ENCODE measurements at places on chromosomes 11 and 22. TPM values are rescaled to one million over a fixed set of nuclear protein-coding genes. Genes with fewer than 3 reads are reported as not detected.
A peak's percentile ranks its signal among the peaks of the same experiment; 100 is the strongest.

- peak; percentile 85 for ATAC-seq
Measured at GRCh38 chr11:35650006-35650405, 12.6 kb upstream of the TRIM44 start.

DNA sequence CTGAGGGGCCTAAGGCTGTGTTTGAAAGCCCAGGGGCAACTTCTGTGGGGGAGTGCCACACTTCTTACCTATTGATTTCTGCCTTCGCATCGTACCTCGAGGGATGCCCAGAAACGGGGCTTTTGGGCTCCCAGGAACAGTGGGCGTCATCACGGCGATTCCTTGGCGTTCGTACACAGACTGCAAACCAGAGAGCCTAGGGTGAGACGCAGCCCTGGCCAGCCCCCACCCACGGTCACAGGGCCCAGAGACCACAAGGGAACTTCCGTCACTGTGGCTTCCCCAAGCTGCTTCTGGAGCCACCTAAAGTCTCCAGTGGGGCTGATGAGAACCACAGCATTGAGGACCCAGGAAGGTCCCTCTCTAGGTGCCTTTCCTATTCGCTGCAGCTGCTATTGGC, 91.9 kb downstream of the CTTN start:
- peak; percentile 57 for ATAC-seq

DNA sequence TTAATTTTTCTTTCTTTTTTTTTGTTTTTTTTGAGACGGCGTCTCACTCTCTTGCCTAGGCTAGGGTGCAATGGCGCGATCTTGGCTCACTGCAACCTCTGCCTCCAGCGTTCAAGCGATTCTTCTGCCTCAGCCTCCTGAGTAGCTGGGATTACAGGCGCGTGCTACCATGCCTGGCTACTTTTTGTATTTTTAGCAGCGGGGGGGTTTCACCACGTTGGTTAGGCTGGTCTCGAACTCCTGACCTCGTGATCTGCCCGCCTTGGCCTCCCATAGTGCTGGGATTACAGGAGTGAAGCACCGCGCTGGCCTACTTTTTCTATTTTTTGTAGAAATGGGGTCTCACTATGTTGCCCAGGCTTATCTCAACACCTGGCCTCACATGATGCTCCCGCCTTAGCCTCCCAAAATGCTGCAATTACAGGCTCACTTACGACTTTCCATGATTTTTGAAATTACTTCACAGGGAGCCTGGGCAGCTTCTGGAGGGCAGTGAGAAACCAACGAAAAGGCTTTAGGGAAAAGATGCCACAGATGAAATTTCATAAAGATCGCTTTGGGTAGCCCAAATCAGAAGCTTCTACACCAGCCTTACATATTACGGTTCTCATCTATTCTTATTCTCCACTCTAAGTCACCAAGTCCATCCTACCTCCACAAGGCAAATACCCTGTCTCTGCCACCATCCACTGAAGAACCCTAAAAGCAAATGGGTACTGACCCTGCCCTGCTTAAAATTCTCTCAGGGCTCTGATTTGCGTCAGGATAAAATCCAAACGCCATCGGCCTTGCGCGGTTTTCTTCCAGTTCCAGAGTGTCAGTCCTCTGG, 866 bp upstream of the RRM1 start:
- ATAC-seq: no peak

DNA sequence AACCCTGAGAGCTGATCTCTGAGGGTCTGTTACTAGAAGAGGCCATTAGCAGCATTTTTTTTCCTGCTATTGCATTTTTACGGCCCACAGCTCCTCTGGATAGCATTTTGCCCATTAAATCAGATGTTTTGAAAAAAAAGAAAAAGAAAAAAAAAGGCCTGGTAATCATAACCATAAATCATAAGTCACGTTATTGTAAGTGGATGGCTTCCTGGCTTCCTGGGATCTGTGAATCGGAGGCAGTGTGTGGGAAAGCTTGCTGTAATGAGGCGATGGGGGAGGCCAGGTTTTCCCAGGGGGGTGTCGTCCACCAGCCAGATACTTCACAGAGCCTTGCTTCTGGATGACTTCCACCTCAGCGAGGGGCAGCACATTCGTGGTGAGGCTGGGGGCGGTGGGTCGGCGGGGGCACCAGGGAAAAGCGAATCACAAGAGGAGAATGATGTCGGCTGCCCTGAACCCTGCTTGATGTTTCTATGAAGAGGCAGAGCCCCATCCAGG, 106.5 kb upstream of the SYT13 start:
- no peak for ATAC-seq

Gene PRRG4
- 0.42 TPM for total RNA-seq

Gene HTR3A
- not detected for total RNA-seq

Gene GDPD4
- not detected for total RNA-seq

- ATAC-seq: no peak
Measured at GRCh38 chr11:69244266-69244665, 49.7 kb upstream of the MYEOV start.

DNA sequence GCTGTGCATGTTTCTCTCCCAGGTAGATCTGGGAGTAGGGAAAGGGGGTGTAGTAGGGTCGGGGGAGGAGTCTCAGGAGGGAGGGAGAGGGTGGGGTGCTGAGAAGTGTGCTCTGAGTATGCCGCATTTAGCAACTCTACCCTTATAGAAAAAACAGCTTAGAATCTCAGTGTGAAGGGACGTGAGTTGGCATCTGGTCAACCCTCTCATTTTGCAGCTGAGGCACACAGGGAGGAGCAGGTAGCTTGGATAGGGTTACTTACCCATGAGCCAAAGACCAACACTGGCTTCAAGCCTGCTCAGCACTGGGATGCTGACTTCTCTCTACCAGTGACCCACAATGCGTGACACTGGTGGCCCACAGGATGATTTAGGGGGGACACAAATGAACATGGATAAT, 95.9 kb downstream of the FBXO7 start:
- ATAC-seq: no peak

DNA sequence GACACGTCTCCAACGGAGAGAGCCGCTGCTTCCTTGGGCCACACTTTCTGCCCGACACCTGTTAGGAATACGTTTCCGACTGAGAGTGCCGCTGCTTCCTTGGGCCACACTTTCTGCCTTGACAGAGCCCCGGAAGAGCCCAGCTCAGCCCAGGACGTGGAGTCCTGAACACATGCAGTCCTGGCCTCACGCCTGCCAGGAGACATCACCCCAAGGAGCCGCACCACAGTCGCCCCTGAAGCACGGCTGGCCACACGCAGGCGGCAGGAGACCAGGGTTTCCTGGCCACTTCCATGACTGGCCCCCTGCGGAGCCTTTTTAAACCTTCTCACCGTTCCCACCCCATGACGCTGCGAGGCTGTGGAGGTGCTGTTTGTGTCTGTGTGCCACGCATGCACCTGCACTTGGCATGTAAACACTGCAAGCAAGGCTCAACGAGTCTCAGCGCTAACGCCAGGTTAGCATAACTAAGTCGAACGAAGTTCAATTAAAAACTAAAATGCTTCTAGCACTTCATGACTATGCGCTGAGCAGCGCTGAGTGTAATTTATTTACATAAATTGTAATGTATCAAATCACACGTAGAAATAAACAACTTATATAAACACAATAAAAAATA, 8.8 kb downstream of the TOLLIP start:
- no peak for ATAC-seq

- ATAC-seq: no peak
Measured at GRCh38 chr22:36224245-36224644, 15.1 kb downstream of the APOL2 start.

DNA sequence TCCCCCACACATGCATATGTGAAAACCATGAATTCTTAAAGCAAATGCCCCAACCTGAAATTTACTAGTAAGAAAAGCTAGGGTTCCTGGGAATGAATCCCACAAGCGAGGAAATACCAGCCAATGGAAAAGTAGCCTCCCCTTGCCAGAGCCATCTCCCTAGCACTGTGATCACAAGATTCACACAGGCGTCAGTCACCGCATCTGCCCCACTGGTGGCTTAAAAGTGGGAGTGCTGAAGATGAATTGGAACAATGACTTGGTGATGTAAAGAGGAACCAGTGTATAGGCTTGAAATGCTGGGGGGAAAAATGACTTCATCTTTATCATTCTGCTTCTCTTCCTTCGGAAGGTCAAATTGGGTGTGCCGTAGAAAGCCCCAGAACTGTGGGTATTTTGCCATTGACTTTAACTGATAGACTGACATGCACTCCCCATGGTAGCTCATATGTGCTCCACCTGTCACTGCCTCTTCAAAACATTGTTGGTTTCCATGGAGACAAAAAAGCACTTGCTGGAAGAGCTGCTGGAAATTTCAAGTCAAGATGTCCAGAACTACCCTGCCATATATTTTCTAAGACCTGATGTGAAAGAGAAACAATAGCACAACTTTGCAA, 19.2 kb upstream of the ASPHD2 start:
- ATAC-seq: no peak

Gene TEX54
- 0.82 TPM for total RNA-seq

- no peak for ATAC-seq
Measured at GRCh38 chr22:19619144-19620009, 94.9 kb upstream of the SEPTIN5 start.

Gene MUC2
- not detected for total RNA-seq

- ATAC-seq: peak; percentile 50
Measured at GRCh38 chr22:18078329-18079041, 695 bp downstream of the PEX26 start.

Gene LGR4
- total RNA-seq: 0.24 TPM

DNA sequence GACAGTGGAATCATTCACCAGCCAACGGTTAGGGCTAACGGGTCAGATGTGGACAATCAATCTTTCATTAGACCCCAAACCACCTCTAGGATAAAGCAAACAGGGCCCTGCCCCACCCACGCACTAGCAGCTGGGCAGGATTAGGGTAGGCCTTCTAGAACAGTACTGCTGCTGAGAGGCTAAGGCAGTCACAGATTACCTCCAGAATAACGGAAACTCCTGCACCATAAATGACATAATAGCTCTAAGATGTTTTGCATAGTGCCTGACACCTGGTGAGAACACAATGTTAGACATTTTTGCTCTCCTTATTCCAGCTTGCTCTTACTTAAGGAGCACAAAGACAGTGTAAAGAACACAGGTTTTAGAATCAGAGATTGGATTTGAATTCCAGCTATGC, 1.8 kb downstream of the SYTL2 start:
- no peak for ATAC-seq

DNA sequence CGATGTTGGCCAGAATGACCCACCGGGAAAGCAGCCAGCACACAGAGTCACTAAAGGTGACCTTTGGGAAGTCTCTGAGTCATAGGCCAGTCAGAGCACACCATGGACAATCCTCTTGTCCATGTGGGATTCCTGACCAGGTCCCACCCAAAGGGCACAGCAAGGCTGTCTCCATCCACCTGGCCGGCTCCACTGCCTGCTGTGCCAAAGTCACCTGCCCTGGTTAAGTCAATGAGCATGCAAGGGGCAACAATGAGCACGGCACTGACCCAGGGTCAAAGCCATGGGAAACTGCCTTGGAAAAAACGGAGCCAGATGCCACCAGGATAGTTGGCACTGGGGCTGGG, 49.8 kb downstream of the SHANK2 start:
- ATAC-seq: no peak

Gene DEUP1
- total RNA-seq: not detected

DNA sequence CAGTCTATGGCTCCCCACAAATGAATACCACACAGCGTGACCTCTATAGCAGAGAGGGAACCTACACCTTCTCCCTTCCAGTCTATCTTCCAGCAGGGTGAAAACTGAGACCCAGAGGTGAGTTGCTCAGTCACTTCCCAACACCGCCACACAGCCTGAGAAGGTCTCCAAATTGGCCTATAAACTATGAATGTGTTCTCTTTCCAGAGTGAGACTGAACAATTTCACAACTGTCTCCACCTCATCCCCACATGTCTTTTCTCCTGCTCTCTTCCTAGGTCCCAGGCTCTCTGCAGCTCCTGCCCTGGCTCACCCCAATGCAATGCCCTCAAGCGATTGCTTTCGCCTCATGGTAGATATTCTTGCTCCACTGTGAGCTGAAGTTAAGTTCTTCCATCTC, 14.0 kb downstream of the CLMP start:
- no peak for ATAC-seq

Gene OR6T1
- total RNA-seq: not detected

DNA sequence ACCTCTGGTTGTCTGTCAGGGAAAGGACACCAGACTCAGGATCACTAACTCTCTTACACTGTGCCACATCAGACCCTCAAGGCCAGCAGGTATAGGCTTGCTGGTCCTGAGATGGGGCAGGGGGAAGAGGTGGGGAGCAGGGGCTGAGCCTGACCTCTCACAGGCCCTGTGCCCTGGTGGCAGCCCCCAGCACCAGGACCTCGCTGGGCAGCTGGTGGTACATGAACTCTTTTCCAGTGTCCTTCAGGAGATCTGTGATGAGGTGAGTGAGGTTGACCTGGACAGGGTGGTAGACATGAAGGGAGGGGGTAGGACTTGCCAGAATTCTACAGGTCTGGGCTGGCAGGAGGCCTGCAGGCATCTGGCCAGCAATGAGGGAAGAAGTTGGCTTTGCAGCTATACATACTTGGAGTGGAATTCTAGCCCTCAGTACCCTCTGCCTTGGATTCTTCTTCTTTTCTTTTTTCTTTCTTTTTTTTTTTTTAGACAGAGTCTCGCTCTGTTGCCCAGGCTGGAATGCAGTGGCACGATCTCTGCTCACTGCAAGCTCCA, 1.4 kb downstream of the NUDT22 start:
- ATAC-seq: no peak

Gene ACCS
- total RNA-seq: 7.3 TPM

GRCh38 chr11:71991494-71991893, 7.2 kb upstream of the IL18BP start:
- ATAC-seq: no peak

- ATAC-seq: no peak
Measured at GRCh38 chr22:31090217-31091085, 9.3 kb downstream of the SMTN start.

DNA sequence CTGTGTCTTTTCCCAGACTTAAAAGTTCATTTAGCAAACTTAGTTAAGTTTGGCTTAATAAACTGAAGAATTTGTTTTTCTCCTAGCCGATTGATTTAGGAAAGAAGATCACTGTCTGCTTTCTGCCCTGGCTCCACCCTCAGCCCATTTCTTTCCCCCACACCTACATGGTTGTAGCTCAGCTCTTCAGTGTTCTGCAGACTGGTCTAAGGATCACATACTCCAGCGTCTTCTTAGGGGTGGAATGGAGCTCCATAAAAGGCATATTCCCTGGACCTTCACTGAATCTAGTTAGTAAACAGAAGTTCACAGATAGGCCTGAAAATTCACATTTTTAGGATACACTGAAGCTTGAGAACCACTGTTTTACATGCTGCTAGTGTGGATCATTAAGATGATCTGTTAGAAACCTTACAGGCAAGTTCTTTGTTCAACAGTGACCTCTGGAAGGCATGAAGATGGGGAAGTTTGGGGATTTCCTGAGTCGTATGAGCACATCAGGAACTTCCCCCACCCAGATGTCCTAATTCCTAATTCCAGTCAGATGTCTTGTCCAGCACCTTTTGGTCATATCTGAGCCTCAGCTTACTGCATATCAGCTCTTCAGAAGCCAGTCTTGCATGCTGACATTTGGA, 16.8 kb downstream of the PIWIL4 start:
- no peak for ATAC-seq
